ENCODE measurements at places on chromosomes 11 and 22.
A peak's percentile ranks its signal among the peaks of the same experiment; 100 is the strongest.

DNA sequence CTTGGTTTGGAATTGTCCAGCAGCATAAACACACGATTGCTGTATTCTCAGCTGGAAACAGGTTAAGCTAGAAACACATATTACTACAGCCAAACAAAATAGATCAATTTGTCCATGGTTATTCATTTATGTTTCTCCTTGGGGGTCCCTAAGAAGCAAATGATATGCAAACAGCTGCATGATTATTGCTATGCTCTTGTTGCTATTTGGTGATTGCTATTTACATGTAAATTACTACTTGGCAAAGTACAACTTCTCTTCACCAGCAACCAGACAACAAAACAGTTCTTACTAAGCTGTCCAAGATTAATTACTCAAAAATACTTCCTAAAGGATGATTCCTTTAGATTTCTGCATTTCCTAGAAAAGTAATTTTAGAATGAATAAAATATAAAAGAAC lies 567.9 kb upstream of the ARHGAP42 start:
- DNase-seq: no peak

- DNase-seq: peak; percentile 14
These were observed 269.3 kb upstream of the MPPED2 start for GRCh38 chr11:30855383-30856006.

DNA sequence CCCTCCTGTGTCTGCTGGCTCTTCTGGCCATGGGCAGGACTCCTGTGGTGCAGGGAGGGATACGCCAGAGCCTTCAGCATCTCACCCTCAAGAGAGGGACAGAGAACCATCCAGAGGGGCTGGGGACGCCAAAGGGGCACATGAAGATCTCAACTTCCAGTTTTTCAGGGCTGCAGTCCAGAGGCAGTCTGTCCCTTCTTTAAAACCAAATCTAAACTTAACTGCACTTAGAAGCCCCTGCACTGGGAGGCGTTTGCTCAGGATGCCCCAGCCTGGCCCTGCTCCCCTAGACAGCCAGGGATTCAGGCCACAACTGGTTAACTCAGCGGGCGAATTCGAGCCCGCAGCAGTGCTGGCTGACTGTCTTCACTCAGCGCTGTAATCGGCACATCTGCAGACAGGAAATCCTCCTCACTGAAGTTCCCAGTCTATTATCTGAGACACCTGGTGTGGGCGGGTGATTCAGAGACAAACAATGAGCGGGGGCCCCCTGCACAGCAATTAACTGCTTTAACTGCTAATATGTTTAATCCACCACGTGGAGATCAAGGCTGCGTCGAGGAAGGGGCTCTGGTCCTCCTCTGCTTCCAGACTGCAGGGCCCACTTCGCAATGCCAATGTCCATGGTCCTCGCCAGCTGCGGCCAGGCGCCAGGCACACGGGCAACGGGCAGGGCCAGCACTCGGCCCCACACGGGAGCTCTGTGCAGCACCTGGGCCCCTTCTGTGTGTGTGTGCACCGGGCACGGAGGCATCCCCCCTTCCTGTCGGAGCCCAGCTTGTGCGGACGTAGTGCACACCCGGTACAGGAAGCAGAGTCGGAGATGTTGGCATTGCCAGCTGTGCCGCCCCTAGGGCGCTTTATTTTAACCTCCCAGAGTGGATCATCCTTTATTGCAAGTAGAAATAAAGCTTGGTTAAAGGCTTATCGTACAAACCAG lies 36.9 kb upstream of the GNB1L start:
- DNase-seq: peak; percentile 74

DNA sequence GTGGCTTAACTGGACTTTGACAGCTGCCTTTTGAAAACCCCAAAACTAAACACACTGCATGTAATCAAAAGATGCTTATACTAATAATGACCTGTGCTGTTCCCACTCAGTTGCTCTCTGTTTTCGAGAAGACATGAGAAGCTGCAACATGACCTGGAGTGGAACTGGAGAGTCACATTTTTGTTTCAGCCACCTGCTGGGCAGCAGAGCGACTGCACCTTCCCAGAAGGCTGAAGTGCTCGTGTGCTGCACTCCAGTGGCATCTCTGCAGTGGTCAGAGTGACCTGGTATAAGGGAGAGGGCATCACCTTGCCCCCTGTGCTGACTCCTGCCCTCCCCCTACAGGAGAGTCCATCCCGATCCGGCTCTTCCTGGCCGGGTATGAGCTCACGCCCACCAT lies 8.6 kb downstream of the THYN1 start:
- DNase-seq: peak; percentile 50

- peak; percentile 64 for DNase-seq
These were observed 73.4 kb upstream of the CD44 start for GRCh38 chr11:35065566-35065965.

GRCh38 chr11:2296913-2297622 lies 4.7 kb downstream of the C11orf21 start:
- DNase-seq: no peak

GRCh38 chr11:47523490-47524225 lies 29.3 kb downstream of the CELF1 start:
- DNase-seq: peak; percentile 77
